ENCODE measurements at places on chromosomes 5 and 9.

GRCh38 chr5:94784536-94785505 is 166.4 kb downstream of the SLF1 start:
- no peaks in the 10 kb centered on the region for H3K36me3 ChIP-seq
- peaks cover 4% of the 10 kb centered on the region for H3K4me1 ChIP-seq
- DNase-seq, result no peak
- H3K27ac ChIP-seq, result no peak overlapping the region
- H3K4me3 ChIP-seq, result no peak overlapping the region
- H3K27me3 ChIP-seq, result peaks cover 14% of the 10 kb centered on the region

DNA sequence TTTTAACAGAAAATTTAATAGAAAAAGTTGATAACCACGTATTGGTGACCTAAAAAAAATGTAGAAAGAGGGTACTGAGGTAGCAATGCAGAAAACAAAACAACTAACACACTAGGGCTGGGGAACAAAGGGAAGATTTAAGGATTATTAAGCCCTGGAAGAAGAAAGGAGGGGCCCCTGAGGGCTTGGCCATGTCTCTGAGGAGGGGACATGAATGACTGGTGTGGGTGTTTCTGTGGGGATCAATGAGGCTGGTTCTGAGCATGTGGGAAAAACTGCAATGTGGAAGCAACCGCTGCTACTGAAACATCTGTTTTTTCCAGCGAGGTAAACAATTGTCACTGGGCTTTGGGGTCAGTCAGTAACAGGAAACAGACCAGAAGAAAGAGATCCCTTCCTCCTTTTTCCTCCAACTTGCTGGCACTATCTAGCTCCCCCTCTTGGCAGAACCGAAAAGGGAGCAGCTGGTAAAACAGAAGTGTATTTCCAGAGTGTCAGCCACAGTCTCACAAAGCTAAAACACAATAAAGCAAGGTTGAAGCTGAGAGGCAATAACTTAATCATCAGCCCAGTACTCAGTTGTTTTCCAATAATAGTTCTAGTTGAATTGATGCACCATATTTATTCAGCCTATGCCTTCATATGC is 48.3 kb downstream of the ATPSCKMT start:
- H3K4me1 ChIP-seq, result no peaks in the 10 kb centered on the region
- no peak overlapping the region for H3K27ac ChIP-seq
- H3K4me3 ChIP-seq, result no peak overlapping the region
- peaks cover 2% of the 10 kb centered on the region for H3K36me3 ChIP-seq
- H3K27me3 ChIP-seq, result no peaks in the 10 kb centered on the region
- no peak for DNase-seq

- peak overlapping the region; percentile 61 for H3K4me3 ChIP-seq
- peak; percentile 90 for DNase-seq
- no peak overlapping the region for H3K27ac ChIP-seq
- no peaks in the 10 kb centered on the region for H3K27me3 ChIP-seq
- peaks cover 11% of the 10 kb centered on the region for H3K36me3 ChIP-seq
These were observed 2.5 kb upstream of the SEC16A start for GRCh38 chr9:136485049-136486045.

- DNase-seq, result peak; percentile 36
- H3K27ac ChIP-seq, result no peak within 1 kb of the TSS
- H3K4me3 ChIP-seq, result peak within 1 kb of the TSS; percentile 73
- peaks cover 58% of the 10 kb centered on the region for H3K27me3 ChIP-seq
- no peaks in the 10 kb centered on the region for H3K36me3 ChIP-seq
These were observed at the start of gene ARID3C for GRCh38 chr9:34628656-34629490. TSS of gene ARID3C (minus strand) at chr9:34629066. CDS start at chr9:34628014, 1,052 bp downstream.

DNA sequence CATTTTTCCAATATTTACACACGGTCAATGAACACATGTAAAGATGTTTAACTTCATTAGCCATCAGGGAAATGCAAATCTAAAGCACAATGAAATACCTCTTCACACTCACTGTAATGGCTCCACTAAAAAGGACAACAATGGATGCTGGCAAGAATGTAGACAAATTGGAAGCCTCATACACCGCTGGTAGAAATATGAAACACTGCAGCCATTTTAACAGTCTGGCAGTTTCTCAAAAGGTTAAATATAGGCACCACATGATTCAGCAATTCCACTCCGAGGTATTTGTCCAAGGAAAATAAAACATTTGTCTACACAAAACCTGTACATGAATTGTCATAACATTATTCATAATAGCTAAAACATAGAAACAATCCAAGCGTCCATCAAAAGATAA is 20.0 kb downstream of the RNF145 start:
- H3K4me3 ChIP-seq, result no peak overlapping the region
- DNase-seq, result no peak
- no peak overlapping the region for H3K27ac ChIP-seq
- H3K27me3 ChIP-seq, result no peaks in the 10 kb centered on the region
- peaks cover 61% of the 10 kb centered on the region for H3K36me3 ChIP-seq

- no peaks in the 10 kb centered on the region for H3K4me1 ChIP-seq
- H3K27ac ChIP-seq, result no peak overlapping the region
- no peaks in the 10 kb centered on the region for H3K36me3 ChIP-seq
- H3K4me3 ChIP-seq, result no peak overlapping the region
- no peak for DNase-seq
These were observed 30.6 kb upstream of the IL33 start for GRCh38 chr9:6184749-6185645.

DNA sequence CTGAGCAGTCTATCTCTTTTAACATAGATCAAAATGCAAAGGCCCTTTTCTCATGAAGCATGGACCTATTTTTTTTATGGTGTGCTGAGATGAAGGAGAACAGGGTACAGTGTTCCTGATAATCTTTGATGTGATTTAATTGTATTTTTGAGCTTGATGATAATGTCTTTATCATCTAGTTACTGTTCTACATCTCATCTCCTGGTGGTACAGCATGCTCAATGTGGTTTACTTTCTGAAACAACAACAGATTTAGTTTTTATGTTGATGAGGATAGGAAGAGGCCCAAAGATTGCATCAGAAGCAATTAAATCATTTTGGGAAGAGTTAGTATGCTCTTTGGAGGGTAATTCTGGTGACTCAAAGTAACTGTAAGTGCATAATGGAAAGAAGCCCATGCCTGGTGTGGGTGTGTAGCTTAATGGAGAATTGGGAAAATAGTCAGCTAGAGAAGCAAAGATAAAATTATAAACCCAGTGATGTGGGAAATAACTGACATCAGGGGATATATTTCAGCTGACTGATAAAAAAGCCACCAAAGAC is 123.0 kb upstream of the KCNN2 start:
- no peaks in the 10 kb centered on the region for H3K27me3 ChIP-seq
- H3K36me3 ChIP-seq, result no peaks in the 10 kb centered on the region
- H3K4me1 ChIP-seq, result no peaks in the 10 kb centered on the region
- no peak overlapping the region for H3K4me3 ChIP-seq

GRCh38 chr9:129174724-129175514 is 3.1 kb downstream of the IER5L start:
- no peaks in the 10 kb centered on the region for H3K36me3 ChIP-seq
- peak overlapping the region; percentile 88 for H3K27ac ChIP-seq
- H3K4me3 ChIP-seq, result peak overlapping the region; percentile 82
- peaks cover 17% of the 10 kb centered on the region for H3K27me3 ChIP-seq
- DNase-seq, result peak; percentile 68

DNA sequence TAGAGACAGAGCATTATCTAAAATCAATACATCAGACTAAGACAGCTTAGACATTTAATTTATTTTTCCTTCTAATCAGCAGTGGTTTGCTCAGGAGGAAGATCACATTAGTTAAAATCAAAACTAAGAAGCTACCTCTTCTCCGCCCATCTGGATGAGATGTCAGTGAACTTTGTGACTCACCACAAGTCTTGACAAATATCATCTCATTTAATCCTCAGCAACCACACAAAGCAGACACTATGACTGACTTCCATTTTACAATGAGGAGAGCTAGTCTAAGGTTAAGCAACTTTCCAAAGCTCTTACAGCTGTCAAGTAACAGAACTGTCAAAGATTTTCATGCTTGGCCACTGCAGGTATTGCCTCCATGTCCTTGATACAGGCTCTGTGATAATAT is 289.5 kb downstream of the DEPDC1B start:
- no peak for DNase-seq
- no peaks in the 10 kb centered on the region for H3K27me3 ChIP-seq
- H3K36me3 ChIP-seq, result no peaks in the 10 kb centered on the region
- no peak overlapping the region for H3K4me3 ChIP-seq
- H3K4me1 ChIP-seq, result no peaks in the 10 kb centered on the region
- H3K27ac ChIP-seq, result no peak overlapping the region

GRCh38 chr5:95718203-95718602 is 12.9 kb upstream of the RHOBTB3 start:
- peak; percentile 31 for DNase-seq
- no peak overlapping the region for H3K4me3 ChIP-seq
- H3K27ac ChIP-seq, result no peak overlapping the region

- H3K27me3 ChIP-seq, result peaks cover 12% of the 10 kb centered on the region
- no peak overlapping the region for H3K27ac ChIP-seq
- H3K4me1 ChIP-seq, result no peaks in the 10 kb centered on the region
- no peaks in the 10 kb centered on the region for H3K36me3 ChIP-seq
- no peak for DNase-seq
These were observed 60.6 kb downstream of the DRD1 start for GRCh38 chr5:175383350-175383749.

Measured in activated CD8-positive, alpha-beta T cell treated with anti-CD3 and anti-CD28 coated beads, Interleukin-2, amount 10 ng/mL, durations not matched to agents 7 days and 5 days (primary cell).